WERI-Rb-1 (cell line): ENCODE measurements at places on chromosomes 3 and 15.

- DNase-seq: peak; percentile 17
Measured at GRCh38 chr15:64651601-64652191, 123.7 kb downstream of the RBPMS2 start.

DNA sequence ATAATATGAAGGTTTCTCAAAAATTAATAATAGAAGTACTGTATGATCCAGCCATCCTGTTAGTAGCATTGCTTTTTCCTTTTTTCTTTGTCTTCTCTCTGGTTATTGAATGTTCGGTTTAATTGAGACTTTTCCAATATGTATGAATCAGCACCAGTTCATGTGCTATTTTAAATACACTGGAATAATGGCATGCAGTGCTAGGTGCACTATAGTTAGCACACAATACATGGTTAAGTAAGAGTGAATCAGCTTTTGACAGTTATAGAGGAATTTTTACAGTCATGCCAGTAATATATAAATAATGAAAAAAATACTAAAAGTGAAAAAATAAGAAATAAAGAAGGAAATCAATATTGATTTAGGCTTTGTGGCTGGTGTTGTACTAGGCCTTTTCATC is 113.8 kb upstream of the STRIT1 start:
- DNase-seq: no peak

DNA sequence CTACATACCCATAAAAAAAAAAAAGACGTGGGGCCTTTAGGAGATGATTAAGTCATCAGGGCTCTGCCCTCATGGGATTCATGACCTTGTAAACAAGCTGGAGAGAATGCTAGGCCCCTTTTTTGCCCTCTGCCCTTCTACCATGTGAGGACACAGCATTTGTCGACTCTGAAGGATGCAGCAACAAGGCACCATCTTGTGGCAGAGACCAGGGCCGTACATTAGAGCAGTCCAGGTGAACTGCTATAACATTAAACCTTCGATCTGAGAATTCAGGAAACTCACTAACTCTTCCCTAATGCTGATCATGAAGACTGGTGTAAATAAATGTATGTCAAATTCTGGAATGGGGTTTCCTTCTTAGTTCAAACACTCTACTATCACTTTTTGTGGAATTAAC is 30.7 kb upstream of the SIAH2 start:
- DNase-seq: no peak

- no peak for DNase-seq
Measured at GRCh38 chr3:56903231-56903782, 101.6 kb upstream of the ARHGEF3 start.

- DNase-seq: peak; percentile 24
Measured at GRCh38 chr15:33675246-33675645, 293.1 kb upstream of the CHRM5 start.

- no peak for DNase-seq
Measured at GRCh38 chr3:22861426-22861825, 341.7 kb upstream of the UBE2E2 start.

DNA sequence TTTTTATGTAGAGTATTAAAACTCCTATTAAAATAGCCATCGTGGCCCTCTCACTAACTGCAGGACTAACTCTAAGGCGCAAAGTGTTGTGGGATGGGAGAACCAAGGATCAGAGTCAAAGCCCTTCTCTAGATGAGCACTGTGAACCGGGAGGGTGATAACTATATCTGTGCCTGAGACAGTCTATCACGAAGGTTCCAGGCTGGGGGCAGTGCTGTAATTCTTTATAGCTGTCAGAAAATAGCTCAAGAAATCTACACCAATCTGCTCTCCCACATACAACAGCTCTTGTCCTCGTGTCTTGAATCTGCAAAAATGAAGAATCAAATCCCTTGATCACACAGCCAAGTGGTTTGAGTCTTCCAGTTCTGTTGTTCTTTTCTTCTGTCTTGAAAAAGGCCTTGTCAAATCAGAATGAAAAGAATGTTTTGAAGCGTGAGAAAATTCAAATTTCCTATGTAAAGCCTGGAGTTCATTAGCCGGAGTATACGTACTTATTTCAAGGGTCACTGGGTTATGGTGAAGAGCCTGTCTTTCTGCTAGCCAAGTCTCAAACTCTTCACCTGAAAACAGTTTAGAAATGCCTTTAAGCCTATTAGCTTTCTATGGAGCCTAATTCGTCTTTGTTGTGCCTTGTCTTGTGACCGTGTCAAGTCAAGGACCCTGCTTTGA is 185.3 kb upstream of the NECTIN3 start:
- no peak for DNase-seq
